ENCODE measurements at places on chromosomes 11 and 22.

DNA sequence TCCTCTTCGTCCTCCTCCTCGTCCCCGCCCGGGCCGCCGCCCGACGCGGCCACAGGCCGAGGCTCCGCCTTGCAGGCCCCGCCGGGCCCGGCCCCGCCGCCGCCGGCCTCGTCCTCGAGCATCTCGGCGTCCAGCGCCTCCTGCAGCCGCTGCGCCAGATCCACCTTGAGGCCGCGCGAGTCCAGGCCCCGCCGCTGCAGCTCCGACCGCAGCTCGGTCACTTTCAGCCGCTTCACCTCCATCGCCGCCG, 417 bp downstream of the HNRNPUL2 start:
- no peak for DNase-seq

- DNase-seq: no peak
These were observed 1494.6 kb downstream of the TBC1D22A start for GRCh38 chr22:48256776-48257684.

DNA sequence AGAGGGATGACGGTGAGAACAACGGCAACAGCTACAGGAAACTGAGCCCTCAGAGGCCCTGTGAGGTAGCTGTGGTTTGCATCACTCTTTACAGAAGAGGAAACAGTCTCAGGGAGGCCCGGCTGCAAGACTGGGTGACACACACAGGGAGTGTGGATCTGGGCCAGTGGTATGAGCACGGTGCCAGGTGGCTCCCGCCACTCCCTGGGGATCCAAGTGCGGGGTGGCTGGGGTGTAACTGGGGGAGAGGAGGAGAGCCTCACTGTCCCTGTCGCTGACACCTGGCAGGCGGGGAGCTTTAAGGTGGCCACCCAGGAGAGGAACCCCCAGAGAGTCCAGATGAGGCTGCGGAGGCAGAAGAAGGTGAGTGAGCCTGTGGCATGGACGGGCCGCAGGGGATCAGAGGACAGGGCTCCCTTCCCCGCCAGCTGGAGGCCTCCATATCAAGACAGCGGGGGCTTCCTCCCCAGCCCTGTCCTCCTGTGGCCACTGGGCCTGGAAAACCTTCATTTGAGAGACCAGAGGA, 5.6 kb downstream of the RGL4 start:
- DNase-seq: no peak

DNA sequence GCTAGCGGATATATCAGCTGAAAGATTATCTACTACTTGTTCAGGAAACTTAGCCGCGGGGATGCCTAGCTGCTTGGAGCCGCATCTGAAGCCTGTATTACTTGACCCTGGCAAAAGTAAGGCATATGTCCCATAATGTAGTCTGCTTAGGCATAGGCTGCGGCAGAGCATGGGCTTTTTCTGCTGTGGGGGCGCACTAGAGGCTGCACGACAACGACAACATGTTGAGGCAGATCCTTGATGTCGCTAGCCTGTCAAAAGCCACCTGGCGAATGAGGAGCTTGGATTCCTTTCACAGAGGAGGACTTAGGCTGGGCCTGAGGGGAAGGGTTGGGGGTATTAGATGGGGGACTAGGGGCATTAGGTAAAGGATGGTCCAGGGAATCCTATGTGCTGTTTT, 1.1 kb upstream of the OR52N2 start:
- no peak for DNase-seq

DNA sequence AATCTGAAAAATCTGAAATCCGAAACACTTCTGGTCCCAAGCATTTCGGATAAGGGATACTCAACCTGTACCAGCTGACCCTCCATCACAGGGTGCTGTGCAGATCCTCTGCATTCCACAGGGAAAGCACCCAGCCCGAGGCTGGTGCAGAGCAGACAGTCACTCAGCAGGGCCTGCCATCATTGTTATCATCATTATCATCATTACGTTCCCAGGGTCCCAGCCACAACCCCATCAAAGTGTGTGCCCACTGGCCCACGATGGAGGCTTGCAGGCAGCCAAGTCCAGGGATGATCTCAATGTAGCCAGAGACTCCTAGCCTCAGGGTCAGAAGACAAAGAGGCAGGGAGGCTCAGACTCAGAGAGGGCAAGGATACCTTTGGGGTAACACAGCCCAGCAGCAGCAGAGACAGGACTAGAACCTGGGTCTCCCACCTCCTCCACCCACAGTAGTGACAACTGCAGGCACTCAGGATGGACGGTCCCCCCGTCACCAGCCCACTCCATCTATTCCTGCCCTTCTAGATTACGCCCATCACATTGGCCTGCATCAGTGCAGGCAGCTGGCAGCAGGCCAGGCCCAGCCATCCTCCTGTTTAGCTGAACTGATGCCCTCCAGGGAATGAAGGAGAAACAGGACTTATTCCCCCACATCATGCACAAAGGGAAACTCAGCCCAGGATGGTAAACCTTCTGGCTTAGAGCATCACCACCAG, 10.3 kb downstream of the GAL3ST1 start:
- no peak for DNase-seq

All from frontal cortex (tissue), 4 donors.